Activated CD8-positive, alpha-beta memory T cell treated with anti-CD3 and anti-CD28 coated beads, Interleukin-2, amount 50 U/mL, for 4 hours (primary cell): ENCODE measurements at places on chromosomes 6 and 20.

GRCh38 chr20:63533871-63534393 is 3.2 kb downstream of the PTK6 start:
- no peak for DNase-seq

- no peak for DNase-seq
These were observed 221.3 kb downstream of the DLL1 start for GRCh38 chr6:170069611-170070010.

GRCh38 chr6:138307816-138308730 is 69.6 kb upstream of the SMIM28 start:
- no peak for DNase-seq

- DNase-seq, result no peak
These were observed 54.5 kb downstream of the KIAA0408 start for GRCh38 chr6:127404594-127405178.

GRCh38 chr6:131755597-131755996 is 44.8 kb upstream of the CTAGE9 start:
- DNase-seq, result no peak

- no peak for DNase-seq
These were observed 53.2 kb downstream of the CRYBG1 start for GRCh38 chr6:106413722-106414121.

- DNase-seq, result no peak
These were observed 12.2 kb downstream of the TREM1 start for GRCh38 chr6:41274256-41274655.

DNA sequence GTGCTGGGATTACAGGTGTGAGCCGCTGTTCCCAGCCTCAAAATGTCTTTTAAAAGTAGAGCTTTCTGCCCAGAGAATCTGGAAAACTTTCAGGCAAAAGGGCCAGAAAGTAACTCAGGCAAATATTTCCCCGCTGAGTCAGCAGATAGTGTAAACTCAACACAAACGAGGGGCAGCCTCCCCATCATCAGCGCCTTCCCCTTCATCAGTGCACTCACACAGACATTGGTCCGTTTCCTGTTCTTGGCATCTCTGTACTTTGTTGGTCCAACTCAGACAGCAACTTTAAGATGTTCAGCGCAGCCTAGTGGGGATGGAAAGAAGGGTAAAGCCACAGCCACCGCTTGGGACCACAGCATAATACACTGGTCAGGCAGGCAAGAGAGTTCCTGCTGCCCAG is 69.5 kb downstream of the CSE1L start:
- no peak for DNase-seq

DNA sequence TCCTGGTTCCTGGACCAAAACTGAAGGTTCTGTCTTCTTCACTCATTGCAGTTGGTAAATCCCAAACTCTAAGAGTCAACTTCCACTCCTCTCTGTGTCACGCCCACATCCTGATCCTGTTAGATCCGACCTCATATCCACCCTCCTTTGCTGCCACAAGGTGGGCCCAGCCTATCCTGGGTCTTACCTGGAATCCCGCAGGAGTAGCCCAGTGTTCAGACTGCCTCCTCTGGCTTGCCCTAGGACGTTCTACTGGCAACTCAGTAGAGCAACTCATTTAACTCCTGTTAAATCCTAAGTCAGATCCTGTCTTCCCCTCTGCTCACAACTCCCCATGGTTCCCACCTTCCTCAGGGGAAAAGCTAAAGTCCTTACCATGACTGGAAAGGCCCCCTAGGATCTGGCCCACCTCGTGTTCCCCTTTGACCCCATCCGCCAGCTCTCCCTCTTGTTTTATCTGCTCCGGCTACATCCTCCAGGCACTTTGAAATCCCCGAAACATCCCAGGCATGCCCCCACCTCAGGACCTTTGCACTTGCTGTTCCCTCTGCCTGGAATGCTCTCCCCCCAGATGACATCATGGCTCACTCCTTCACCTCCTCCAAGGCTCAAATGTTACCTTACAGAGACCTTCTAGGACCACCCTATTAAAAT is 43.9 kb downstream of the TFEB start:
- no peak for DNase-seq

DNA sequence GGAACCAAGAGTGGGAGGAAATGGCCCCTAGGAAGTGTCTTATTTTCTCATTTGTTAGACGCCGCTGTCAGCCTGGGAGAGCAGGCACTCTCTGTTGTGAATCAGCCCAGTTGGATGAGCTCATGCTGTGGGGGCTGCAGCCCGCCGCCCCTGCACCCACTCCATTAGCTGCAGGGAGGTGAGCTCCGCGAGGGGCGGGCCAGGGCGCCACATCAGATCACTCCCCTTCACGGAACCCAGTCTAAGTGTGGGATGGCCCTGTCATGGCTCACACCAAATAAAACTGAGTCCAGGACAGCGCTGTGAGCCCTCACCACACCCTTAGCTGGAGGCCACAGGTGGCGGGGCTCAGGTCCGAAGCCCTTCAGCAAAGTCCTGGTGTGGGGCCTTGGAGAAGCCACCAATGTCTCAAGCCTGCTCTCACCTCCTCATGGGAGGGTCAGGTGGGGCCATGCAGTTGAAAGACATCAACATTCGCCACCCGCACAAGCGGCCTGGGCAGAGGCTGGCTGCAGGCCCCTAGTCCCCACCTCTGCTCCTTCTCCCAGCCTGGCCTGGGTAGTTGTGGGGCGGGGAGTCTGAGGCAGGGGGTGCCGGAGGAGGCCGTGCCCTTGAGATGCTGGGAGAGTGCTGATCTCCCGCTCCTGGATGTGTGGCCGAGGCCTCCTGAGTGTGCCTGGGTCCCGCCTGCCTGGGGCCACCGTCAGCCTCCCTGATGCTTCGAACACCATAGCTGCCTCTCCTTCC is 66.2 kb upstream of the SLCO4A1 start:
- no peak for DNase-seq
